ENCODE measurements at places on chromosomes 3 and 15.

DNA sequence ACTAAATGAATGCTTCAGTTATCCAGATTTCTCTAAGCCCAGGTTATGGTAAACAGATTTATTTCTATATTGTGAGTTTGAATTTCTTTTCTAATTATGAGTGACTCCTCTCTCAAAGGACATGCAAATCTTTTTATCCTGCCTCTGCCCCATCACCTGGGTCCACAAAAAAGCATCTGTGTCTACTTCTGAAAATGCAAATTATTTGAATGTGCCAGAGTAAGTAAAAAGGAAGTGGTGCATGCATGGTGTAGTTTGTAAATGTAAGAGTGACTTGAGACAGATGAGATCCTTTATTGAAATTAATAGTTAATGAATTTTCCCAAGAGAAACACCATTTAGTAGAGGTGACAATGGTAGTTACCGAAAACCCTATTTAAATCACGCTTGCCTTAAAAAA, 26.9 kb downstream of the MCTP2 start:
- no peak for DNase-seq

- DNase-seq = no peak
These were observed 51.5 kb upstream of the CSTA start for GRCh38 chr3:122273498-122273897.

GRCh38 chr15:67819636-67820035, 5.7 kb upstream of the SKOR1 start:
- DNase-seq = no peak

DNA sequence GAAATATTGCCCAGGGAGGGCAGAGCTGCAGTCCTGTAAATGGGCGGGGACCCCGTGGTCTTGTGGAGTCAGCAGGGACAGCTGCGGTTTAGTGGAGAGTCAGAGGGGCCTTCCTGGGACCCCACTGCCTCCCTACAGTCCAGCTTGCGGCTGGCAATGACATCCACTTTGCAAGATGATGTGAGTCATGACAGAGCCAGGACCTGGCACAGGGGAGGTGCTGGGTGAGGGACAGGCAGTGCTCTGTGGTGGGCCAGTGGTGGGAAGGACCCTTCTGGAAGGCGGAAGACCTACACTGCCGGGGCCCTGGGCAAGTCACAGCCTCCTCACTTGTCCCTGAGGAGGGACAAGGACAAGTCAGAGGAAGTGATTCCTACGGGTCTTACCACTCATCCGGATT, 17.8 kb downstream of the APBA2 start:
- DNase-seq = no peak

DNA sequence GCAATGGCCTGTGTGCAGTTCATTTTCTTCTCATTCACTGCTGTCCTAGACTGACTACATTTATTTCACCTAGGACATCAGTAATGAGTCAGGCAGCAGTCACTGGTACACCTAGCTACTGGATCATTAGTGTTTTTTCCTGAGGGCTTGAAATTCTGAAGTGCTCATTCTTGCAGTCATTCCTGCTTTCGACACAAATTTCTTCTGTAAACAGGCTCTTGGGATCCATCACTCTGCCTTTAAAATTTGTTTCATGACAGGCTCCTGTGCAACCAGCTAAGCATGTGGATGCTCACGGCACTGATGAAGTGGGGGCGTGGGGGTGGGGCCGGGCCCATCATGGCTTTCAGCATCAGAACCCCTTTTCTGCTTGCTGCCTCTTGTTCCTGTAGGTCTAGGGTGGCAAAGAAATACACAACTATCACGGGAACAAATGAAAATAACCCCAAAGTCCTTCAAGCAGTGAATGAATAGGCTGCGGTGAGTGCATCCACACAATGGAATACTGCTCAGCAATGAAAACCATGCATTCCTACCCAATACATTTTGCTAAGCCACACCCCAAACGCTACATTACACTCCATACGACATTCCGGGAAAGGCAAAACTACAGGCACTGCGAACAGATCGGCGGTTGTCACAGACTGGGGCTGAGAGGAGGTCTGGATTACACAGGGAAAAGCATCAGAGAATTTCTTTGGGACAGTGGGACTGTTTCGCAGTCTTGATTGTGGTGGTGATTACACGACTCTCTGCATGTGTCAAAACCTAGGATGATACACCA, 9.3 kb upstream of the MELTF start:
- DNase-seq = no peak

GRCh38 chr15:73317651-73318462, 50.9 kb downstream of the HCN4 start:
- no peak for DNase-seq

DNA sequence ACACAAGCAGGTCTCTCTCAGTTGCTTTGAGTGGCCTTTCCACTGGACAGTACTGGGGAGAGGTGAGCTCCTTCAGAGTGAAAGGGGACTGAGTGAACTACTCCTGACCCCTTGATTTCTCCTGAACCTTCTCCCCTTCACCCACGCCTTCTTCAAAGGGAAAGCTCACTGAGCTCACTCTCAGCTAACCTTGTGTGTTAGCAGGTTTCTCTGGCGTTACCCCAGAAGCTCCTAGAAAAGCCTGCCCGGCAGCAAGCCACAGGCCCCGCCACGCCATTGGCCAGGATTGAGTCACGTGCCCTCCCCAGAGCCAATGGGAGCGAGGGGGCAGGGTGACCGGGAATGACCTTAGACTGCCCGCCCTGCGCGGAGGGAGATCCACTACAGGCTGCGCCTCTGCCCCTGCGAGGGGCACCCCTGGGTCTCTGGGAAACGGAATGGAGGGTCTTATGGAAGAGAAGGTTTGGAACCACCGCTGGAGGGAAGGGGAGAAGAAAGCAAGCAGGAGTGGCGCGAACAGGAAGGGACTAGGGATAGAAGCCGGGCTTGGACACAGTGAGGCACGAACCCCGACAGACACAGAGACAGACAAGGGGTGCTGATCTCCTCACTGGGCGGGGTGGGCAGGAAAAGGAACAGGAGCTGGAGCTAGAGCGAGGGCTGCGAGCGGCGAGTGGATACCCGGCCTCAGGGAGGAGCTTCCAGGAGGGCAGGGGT, 17.4 kb upstream of the CLK3 start:
- peak; percentile 88 for DNase-seq

- no peak for DNase-seq
These were observed 53.1 kb upstream of the ULK4 start for GRCh38 chr3:42014921-42015533.

DNA sequence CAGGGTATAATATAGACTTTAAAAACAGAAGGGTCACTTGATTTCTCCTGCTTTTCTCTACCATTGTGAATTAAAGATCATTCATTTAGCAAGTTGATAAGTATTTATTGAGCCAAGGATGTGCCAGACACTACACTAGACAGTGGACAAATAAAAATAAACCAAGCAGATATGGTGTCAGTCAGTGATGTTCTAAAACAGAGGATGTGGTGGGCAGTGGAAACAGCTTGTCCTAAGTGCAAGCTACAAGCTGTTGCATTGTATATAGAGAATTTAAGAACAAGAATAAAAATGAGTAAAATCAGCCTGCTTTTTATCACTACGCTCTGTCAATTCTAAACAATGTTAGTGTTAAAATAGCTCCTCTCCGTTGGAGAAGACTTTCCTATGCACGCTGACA, 637.3 kb upstream of the GRM7 start:
- no peak for DNase-seq

Measured in activated T-helper 2 cell treated with anti-CD3 and anti-CD28 coated beads, Interferon-gamma antibody, Interleukin-2, Interleukin-4, amounts not matched to agents 10 μg/mL and 5 μg/mL and 100 μg/mL, durations not matched to agents 14 hours and 24 hours and 36 hours (primary cell).